Activated B cell treated with CpG ODN at 0.5 μM for 24 hours (primary cell): ENCODE measurements at places on chromosomes 1 and 21.

DNA sequence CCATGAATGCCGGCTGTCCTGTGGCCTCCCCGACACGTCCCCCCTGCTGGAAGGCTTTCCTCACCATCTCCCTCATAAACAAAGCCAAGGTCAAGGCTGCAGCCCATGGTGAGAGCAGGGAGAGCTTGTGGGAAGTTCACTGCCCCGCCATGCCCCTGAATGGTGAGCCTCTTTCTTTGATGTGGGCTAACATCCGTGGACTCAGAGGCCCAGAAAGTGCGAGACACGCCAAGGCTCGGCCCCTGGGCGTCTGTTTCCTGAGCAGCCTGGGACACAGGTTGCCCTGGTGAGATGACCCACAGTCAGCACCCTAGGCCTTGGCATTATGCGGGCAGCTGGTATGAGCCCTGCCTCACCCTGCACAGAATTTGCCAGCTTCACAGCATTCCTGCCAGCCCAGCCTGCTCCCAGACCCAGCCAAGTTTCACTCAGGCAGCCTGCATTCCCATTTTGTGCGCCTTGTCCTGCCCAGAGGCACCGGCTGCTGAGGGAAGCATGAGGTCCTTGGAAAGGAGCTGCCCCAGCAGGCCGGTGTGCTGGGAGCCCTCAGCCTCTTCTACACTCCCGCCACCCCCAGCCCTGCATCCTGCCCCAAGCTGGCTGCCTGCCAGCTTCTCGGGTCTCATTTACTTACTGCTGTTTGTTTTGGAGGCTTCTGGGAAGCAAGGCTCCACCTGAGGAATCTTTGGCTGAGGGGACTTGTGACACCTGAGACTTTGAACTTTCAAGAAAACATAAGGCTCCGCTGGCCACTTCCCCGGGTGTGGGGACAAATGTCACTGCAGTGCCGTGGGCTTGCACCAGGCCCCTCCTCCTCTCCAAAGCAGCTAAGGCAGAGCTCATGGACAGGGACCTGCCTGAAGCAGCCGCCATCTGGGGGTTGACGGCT, 31.9 kb downstream of the NEK2 start:
- DNase-seq = no peak

DNA sequence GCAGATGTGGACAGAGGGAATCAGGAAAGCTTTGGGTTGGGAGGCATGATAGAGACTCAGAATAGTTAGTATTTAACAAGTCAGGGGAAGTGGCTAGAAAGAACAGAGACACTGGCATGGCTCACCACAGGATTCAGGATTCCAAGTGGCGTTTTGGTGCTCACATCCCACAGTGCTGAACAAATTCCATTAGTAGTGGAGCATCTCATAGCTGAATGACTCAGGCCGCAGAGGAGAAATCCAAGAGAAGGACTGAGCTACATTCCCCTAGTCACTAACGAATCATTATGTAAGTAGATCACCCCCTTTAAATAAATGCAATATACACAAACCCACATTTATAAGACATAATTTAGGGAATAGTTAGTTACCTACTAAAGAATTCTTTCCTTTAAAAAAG, 5.0 kb upstream of the KCNJ9 start:
- no peak for DNase-seq

DNA sequence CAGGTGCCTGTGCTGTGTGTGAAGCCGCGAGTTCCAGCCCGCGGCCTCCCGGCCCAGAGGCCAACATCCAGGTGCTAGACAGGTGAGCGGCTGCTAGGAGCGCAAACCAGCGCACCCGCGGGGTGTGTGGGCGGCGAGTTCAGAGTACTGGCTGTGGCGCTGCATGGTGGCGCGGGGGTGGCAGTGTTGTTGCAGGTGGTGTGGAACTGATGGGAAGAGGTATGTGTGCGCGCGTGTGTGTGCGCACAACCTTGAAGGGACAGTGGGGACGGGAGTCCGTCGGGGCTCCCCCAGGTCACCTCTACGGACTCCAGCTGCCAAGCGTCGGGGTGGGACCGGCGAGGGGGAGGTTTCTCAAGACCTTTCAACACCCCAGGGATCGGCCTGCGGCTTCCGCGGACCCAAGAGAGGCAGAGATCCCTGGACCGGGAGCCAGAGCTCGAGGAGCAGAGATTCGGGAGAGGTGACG, 433 bp upstream of the DMBX1 start:
- no peak for DNase-seq

DNA sequence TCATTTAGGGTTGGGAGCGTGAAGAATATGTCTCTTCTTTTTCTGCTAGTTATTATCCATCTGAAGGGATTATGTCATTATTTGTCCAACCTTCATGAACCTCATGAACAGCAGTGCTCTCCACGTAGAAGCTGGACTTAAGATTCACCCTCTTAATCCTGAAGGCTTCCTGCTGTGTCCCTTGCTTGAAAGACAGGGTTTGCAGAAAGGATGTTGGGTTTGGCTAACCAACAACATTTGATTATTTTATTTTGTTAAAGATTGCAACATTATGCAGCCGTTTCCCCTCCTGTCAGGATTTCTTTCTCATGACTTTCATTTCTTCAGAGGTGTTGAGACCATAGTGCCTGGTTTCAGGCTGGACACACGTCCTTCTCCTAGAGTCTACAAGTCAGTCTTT, 75.2 kb downstream of the NGF start:
- no peak for DNase-seq
